ENCODE measurements at places on chromosomes 1 and 21.

DNA sequence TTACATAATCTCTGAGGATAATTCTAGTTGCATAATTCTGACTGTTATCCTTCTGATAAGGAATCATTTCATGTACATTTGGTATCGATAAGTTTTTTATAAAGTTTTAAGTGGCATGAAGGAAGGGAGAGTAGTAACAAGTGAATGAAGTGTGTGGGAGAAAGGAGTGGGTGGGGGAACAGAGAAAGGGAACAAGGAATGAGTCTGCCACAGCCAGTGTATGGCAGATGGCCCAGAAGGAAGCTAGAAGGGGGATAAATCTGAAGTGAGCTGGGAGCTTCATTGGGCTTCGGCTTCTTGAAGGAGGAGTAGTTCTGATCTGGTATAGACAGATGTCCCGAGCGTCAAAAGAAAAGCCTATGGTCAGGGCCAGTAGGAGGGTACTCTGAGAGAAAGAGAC, 18.6 kb downstream of the ZBTB40 start:
- H3K27ac ChIP-seq = no peak overlapping the region
- DNase-seq = no peak
- H3K27me3 ChIP-seq = no peaks in the 10 kb centered on the region

- no peaks in the 10 kb centered on the region for H3K36me3 ChIP-seq
- peaks cover 8% of the 10 kb centered on the region for H3K4me1 ChIP-seq
- no peaks in the 10 kb centered on the region for H3K27me3 ChIP-seq
- no peak overlapping the region for H3K4me3 ChIP-seq
Observed at GRCh38 chr1:90616395-90616794, 100.7 kb downstream of the BARHL2 start.

GRCh38 chr1:201778279-201779065, 50.5 kb upstream of the IPO9 start:
- H3K27ac ChIP-seq = no peak overlapping the region
- H3K4me1 ChIP-seq = no peaks in the 10 kb centered on the region
- no peak overlapping the region for H3K4me3 ChIP-seq
- H3K36me3 ChIP-seq = peaks cover 14% of the 10 kb centered on the region
- no peak for DNase-seq

GRCh38 chr1:224377676-224378006, 21.0 kb downstream of the CNIH4 start:
- H3K27me3 ChIP-seq = no peaks in the 10 kb centered on the region
- H3K4me1 ChIP-seq = no peaks in the 10 kb centered on the region
- DNase-seq = no peak
- no peak overlapping the region for H3K4me3 ChIP-seq
- no peak overlapping the region for H3K27ac ChIP-seq

DNA sequence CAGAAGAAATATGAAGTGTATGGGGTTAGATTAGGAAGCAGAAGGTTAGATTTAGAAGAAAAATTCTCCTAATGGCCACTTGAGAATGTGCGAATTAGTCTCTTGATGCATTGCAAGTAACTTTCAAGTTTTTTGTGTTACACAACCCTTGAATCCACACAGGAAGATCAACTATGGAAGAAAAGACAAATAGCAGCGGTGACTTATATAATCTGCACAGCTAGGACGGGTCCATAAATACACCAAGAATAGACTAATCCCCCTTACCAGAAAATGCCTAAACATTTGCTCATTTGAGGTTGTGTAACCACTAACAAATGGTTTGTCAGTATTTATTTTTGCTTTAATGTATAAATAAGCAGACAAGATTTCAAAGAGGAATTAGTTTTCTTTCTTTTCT, 182.6 kb downstream of the TGFB2 start:
- no peaks in the 10 kb centered on the region for H3K36me3 ChIP-seq
- no peaks in the 10 kb centered on the region for H3K27me3 ChIP-seq
- DNase-seq = no peak
- H3K4me3 ChIP-seq = no peak overlapping the region
- no peak overlapping the region for H3K27ac ChIP-seq
- no peaks in the 10 kb centered on the region for H3K4me1 ChIP-seq
